ENCODE measurements at places on chromosomes 2 and 18.

GRCh38 chr2:223007531-223007930 lies 44.5 kb upstream of the KCNE4 start:
- DNase-seq, result no peak

- DNase-seq, result peak; percentile 25
Observed at GRCh38 chr2:207528980-207529329, 807 bp upstream of the CREB1 start.

DNA sequence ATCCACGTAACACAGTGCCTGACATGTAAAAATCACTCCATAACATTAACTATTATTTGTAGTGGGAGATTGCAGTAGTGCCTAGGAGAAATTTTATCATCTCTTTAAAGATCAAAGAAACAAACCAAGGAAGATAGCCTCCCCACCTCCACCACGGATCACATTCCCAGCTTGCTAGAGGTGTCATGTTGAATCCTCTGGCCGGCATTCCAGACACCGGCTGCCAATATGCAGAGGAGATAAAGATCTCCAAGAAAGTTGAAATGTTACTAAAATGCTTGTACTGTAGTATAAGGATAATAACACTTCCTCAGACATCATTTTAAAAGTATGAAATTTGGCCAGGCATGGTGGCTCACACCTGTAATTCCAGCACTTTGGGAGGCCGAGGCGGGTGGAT lies 6.1 kb upstream of the ATG16L1 start:
- DNase-seq, result no peak

DNA sequence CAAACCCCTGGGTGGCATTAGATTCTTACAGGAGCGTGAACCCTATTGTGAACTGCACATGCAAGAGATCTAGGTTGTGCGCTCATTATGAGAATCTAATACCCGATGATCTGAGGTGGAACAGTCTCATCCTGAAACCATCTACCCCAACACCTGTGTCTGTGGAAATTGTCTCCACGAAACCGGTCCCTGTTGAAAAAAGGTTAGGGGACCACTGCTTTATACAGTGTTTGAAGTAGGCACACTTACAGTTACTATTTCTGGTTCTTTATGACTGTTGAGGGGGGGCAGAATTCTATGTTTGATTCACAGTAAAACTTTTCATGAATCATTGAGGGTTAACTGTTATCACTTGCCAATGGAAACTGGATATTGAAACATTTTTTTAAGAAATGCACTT lies 72.0 kb downstream of the RIF1 start:
- no peak for DNase-seq
